Stimulated activated memory B cell treated with anti-CD40 and anti-IgM and Interleukin-4, amounts not matched to agents 10 μg/mL and 1 μg/mL and 100 μg/mL, for 72 hours (primary cell): ENCODE measurements at places on chromosomes 2 and 18.

DNA sequence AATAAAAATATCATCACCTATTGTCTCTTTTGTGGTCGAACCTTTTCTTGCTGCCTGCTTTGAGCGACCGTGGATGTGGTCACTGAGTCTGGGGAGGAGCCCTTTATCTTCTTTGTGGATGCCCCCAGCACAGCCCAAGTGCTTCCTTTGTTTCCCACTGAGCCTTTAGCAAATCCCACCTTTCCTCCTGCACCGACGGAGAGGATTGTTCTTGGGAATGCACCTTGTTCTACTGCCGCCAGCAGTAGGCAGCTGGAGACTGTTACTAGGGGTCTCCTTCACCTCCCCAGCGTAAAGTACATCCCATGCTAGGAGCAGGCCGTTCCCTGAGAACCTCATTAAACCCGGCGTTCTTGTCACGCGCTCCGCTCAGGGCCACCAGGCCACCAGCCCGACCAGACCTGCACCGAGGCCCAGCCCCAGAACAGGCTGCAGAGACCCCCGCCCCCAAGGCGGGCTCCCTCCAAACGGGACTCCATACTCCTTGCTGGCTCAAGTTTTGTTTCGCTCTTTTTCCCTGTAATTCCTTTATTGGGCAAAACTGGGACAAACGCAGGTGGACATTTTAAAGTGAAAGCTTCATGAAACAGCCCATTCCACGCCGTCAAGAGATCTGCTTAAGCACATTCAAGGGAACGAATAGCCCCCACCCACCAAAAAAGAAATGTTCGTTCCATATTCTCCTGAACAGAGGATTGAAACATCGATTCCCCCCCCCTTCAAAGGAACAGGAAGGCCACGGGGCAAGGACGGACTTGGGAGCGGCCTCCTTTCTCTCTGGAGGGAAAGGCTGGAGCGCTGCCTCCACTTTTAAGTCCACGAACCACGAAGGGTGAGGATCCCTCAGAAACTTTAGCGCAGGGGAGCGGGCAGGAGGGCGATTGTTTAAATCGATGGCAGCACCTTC lies 1.1 kb upstream of the MAT2A start:
- no peak for ATAC-seq

DNA sequence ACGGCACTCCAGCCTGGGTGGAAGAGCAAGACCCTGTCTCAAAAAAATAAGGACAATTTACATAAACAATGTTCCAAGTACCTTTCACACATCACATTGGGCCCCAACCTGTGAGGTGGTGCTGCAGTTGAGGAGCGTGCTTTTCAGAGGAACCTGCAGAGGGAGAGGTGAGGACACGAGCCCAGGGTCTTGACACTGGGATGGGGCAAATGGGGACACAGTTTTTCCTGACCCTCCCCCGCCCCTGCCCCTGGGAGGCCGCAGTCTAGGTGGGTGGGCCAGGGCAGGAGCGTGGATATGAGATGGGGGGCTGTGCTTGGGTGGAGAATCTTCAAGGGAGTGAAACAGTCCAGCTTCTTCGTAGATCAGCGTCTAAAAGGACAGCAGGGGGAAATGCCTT lies 112.9 kb downstream of the SEPTIN10 start:
- ATAC-seq, result no peak

- ATAC-seq, result no peak
Measured at GRCh38 chr18:48548011-48548771, 9.4 kb downstream of the CTIF start.

GRCh38 chr2:12303181-12304030 lies 413.3 kb upstream of the TRIB2 start:
- no peak for ATAC-seq

GRCh38 chr2:6791682-6792081 lies 74.0 kb downstream of the CMPK2 start:
- ATAC-seq, result no peak

DNA sequence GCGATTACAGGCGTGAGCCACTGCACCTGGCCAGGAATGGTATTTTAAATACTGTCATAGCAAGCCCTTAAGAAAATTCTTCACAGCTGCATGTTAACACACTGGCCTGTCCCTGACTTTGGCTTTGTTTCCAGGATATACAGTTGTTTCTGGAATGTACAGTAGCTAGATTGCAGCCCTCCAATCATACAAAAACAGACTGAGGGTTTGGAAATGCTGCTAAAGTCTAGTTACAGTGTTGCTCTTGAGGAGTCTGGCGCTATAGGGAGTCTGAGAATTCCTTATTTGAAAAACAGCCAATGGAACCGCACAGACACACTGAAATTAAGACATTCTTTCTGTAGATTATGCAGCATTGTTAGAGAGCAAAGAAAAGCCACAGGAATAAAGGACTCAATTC lies 37.7 kb downstream of the STON1 start:
- no peak for ATAC-seq

GRCh38 chr2:9076755-9077154 lies 73.3 kb upstream of the MBOAT2 start:
- no peak for ATAC-seq

GRCh38 chr2:33221046-33221784 lies 255.2 kb upstream of the RASGRP3 start:
- ATAC-seq, result no peak

- ATAC-seq, result no peak
Measured at GRCh38 chr2:225842939-225843338, 443.4 kb downstream of the NYAP2 start.

- no peak for ATAC-seq
Measured at GRCh38 chr2:110650346-110650745, 27.5 kb downstream of the BUB1 start.

- no peak for ATAC-seq
Measured at GRCh38 chr2:172079416-172079815, 5.9 kb upstream of the DLX1 start.

GRCh38 chr18:48151421-48152065 lies 221.1 kb upstream of the SMAD2 start:
- ATAC-seq, result no peak

GRCh38 chr2:235677276-235677788 lies 183.5 kb downstream of the AGAP1 start:
- ATAC-seq, result no peak

DNA sequence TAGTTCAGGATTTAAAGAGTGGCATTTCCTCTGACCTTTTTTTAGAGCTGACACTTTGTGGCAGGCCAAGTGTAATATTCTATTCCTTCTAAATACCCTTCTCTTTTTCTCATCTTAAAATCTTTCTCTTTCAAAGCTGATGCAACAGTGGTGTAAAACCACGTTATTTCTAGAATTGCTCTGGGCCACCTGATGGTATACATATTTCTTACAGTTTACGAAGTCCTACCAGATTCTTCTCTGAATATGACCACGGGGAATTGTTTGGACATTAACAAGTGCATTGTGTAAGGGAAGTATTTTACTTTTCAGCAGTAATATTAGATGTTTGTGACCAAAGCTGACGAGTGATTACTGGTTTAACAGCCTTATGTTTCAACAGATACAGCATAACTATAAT lies 109.9 kb downstream of the PTPRM start:
- no peak for ATAC-seq

DNA sequence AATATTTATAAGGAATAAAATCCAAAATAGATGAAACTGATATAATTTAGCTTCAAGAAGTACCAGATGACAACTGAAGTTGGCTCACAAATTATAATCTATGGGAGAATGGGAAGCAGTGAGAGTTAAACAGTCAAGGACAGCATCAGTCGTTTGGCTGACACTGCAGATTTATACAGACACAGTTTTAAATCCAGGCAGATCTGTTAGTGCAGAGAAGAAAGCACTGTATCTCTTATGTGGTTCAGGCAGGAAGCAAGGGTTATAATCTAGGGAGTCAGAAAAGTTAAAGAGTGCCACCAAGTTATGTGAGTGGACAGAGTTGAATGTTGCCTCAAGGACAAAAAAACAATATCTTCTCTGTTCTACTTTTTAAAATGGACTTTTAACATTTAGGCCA lies 880.2 kb downstream of the TSN start:
- no peak for ATAC-seq

GRCh38 chr2:208406474-208407451 lies at the start of gene PTH2R:
Gene PTH2R, plus strand, starts transcription at chr2:208406792. Its CDS starts 252 bp downstream, at chr2:208407044.
- ATAC-seq, result no peak

GRCh38 chr2:195687320-195688086 lies 30.5 kb downstream of the SLC39A10 start:
- ATAC-seq, result no peak

DNA sequence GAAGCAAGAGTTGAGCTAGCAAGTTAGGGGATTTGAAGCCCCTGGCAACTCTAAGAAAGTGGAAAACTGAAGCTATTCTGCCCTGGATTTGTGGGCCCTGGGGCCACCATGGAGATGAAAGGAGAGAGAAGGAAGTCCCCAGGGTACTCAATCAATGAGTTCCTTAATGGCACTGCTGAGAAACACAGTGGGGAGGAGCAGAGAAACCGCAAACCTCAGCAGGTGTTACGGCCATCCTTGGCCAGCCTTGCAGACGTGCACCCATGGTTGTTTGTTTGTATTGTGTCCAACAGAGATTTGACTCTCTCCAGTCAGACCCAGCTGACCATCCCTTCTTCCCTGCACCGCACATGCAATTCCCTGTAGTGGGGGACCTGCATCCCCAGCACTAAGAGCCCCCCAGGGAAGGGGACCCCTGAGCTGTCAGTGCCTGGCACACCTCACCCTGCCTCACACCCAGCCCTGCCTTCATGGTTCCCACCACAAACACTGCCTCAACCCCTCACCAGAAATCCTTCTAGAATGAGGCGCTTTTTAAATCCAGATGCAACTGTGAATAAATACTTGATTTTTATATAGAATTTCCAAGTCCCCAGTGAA lies 255.3 kb downstream of the SH3BP4 start:
- ATAC-seq, result no peak

DNA sequence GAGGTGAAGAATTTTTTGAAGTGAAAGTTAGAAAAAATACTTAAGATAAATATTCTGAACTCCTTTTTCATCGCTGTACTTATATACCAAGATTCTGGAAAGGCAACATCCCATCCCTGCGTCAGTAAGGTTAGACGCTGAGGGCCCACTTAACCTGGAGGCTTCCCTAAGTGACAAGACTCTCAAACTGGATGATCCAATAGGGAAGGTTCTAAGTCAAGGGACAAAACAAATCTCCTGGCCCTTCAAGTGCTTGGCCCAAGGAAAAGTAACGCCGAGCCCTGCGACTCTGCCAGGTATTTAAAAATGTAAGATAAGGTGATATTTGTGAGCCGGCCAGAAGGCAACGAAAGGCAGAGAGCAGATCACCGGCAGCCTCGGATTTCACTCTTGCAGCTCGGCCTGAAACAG lies 1.3 kb downstream of the STK39 start:
- no peak for ATAC-seq

DNA sequence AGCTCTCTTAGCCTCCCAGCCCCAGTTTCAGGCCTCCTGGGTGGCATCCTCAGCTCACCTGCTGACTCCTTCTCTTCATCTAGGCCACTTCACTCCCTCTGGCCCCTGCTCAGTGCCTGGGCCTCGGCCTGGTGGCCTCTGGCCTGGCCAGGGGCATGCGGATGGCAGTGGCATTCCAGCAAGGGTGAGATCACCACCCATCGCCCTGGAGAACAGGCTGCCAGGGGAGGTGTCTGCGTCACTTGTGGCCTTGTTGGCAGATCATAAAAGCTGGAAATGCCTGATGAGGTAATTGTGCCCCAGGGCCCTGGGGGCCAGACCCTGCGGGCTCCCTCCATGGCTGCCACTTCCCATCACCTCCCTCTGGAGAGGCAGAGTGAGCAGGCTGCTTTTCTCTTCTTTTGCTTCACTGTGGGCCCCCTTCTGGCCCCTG lies 72.5 kb upstream of the SMAD2 start:
- peak; percentile 12 for ATAC-seq
